ENCODE measurements at places on chromosomes 16 and 17.

- no peak for DNase-seq
Observed at GRCh38 chr17:57166803-57167202, 81.8 kb downstream of the AKAP1 start.

- DNase-seq = no peak
Observed at GRCh38 chr16:30958175-30959079, 873 bp downstream of the SETD1A start.

GRCh38 chr16:48479955-48480354 lies 94.7 kb upstream of the SIAH1 start:
- DNase-seq = no peak

- no peak for DNase-seq
Observed at GRCh38 chr17:8622191-8622590, 8.3 kb downstream of the MYH10 start.

- no peak for DNase-seq
Observed at GRCh38 chr16:18839555-18839954, 38.2 kb upstream of the ARL6IP1 start.

DNA sequence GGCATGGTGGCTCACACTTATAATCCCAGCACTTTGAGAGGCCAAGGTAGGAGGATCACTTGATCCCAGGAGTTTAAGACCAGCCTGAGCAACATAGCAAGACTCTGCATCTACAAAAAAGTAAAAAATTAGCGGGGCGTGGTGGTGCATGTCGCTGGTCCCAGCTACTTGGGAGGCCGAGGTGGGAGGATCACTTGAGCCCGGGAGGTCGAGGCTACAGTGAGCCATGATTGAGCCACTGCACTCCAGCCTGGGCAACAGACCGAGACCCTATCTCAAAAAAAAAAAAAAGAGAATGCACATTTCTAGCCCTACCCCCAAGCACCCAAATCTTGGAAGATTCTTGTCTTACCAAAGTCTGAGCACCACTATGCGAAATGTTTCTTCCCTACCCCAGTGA lies 15.6 kb upstream of the RHOT1 start:
- DNase-seq = no peak

- DNase-seq = no peak
Observed at GRCh38 chr17:49217651-49218413, 7.3 kb downstream of the ABI3 start.

DNA sequence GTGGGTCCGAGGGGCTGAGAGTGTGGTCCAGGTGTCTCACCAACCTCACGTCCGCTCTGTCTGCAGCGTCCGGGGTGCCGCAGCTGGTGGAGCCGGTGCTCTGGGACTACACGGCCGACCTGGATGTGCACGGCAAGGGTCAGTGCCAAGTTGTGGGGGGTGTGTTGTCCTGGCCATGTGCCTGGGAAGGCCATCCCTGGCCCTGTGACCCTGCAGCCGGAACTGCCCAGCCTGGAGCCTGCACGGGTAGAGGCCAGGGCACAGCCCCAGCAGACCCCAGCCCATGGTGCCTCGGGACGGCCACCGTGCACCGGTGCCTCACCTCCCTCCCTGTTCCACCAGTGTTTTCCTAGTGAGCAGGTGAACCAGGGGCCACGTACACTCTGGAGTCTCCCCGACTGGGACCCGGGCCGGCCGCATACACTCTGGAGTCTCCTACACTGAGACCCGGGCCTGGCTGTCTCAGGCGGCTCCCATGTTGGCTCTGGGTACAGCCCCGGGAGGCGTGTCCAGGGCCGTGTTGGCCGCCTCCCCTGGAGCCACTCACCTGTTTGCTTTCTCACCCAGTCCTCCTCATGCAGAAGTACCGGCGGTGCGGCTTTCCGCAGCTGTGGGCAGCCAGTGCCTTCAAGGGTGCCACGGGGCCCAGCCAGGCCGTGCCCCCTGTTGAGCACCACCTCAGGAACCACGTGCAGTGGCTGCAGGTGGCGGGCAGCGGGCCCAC lies 13.8 kb downstream of the CYBC1 start:
- no peak for DNase-seq

DNA sequence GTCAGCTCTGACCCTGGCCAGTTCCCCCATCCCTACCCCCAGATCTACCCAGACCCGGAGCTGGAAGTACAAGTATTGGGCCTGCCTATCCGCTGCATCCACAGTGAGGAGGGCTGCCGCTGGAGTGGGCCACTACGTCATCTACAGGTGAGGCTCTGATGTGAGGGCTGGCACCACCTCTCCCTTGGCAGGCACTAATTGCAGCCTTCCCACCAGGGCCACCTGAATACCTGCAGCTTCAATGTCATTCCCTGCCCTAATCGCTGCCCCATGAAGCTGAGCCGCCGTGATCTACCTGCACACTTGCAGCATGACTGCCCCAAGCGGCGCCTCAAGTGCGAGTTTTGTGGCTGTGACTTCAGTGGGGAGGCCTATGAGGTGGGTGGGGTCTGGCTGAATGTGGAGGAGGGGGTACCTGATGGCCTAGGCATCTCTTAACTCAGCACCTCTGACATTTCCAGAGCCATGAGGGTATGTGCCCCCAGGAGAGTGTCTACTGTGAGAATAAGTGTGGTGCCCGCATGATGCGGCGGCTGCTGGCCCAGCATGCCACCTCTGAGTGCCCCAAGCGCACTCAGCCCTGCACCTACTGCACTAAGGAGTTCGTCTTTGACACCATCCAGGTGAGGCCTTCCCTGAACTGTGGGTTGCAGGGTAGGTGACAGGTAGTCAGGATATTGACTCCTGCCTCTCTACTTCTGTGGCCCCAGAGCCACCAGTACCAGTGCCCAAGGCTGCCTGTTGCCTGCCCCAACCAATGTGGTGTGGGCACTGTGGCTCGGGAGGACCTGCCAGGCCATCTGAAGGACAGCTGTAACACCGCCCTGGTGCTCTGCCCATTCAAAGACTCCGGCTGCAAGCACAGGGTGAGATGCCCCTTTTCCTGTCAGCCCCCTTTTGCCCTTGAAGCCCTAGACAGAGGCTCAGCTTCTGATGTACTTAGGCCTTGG lies 4.3 kb downstream of the TRAF4 start:
- DNase-seq = no peak

- DNase-seq = no peak
Observed at GRCh38 chr17:33438139-33438538, 145.0 kb upstream of the ASIC2 start.

- peak; percentile 59 for DNase-seq
Observed at GRCh38 chr17:18258356-18259038, at the start of gene FLII. TSS of gene FLII (minus strand) at chr17:18258738. CDS start at chr17:18258690, 48 bp downstream.

- no peak for DNase-seq
Observed at GRCh38 chr16:71249399-71249798, 18.9 kb upstream of the HYDIN start.

DNA sequence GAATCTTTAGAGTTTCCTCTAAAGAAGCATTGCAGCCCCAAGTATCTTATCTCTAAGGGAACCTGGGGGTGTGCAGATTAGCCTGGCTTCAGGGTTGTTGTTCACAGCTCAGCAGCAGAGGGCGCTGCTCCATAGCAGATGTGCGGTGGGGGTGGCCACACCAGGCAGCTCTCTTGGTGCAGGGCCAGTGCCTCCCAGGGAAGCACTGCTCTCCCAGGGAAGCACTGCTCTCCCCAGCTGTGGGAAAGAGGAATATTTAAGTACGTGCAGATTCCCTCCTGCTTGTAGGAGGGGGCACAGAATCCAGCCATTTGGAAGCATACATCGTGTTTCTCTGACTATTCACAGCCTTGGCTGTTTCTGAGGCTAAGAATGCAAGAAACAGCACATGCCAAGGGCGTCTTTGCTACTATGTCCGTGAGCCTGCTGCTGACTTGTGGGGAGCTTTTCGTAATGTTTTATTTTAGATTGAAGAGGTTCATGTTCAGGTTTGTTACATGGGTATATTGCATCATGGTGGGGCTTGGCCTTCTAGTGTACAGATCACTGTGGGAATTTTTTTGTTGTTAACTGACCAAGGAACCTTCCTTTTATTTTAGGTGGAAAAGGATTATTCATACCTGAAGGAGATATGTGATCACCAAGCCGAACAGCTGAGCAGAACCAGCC lies 217.8 kb downstream of the SPECC1 start:
- DNase-seq = peak; percentile 88

DNA sequence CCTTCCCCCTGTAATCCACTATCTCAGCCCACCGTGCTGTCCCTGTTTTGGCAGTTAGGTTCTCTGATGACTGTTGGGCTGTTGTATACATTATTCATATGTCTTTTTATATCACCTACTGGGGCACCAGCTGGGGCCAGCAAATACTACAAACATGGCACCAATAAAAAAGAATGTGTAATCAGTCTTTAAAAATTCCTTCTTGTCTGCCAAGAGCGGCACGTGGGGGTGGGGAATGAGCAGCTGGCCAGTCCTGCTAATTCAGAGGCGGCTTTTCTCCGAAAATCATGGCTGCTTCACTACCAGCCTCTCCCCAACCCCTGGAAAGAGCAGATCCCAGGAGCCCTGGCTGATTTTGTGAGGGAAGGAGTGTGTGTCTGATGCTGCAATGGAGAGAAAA lies 77.7 kb upstream of the EEF2KMT start:
- DNase-seq = no peak

GRCh38 chr17:70345061-70345460 lies 175.7 kb downstream of the KCNJ2 start:
- DNase-seq = no peak

- no peak for DNase-seq
Observed at GRCh38 chr17:46773221-46773605, 45.3 kb downstream of the WNT3 start.

DNA sequence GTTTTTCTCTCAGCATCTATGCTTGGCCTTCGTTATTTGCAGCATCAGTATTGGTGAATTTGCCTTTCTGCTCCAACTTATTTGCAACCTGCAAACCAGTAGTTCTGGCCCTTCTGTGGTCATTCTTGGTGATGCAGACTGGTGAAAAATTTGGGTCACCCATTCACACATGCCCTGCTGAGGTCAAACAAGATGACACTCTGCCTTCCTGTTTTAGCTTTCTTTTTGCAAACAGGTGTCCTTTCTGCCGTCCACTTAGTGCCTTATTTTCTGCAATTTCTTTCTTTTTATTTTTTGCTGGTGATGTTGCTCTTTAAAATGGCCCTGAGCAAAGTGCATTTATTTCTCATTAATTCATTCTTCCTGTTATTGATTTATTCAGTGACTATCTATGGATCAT lies 31.3 kb downstream of the PLCG2 start:
- DNase-seq = no peak

DNA sequence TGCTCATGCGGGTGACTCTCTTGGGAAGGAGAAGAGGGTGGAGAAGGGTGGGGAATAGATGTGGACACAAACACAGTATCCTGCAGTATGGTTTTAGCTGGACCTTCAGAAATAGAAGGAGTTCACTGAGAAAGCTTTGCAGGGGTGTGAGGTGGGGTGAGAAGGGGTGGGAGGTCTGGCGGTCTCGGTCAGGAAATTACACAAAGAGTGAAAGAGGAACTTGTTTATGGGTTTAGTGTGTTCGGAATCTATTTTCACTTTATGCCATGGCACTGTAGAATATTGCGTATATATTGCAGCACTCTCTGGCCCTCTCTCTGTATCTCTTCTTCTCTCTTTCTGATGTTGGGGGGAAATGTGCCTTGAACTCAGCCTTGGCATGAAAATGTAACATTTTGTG lies 148.2 kb upstream of the GOT2 start:
- DNase-seq = no peak

DNA sequence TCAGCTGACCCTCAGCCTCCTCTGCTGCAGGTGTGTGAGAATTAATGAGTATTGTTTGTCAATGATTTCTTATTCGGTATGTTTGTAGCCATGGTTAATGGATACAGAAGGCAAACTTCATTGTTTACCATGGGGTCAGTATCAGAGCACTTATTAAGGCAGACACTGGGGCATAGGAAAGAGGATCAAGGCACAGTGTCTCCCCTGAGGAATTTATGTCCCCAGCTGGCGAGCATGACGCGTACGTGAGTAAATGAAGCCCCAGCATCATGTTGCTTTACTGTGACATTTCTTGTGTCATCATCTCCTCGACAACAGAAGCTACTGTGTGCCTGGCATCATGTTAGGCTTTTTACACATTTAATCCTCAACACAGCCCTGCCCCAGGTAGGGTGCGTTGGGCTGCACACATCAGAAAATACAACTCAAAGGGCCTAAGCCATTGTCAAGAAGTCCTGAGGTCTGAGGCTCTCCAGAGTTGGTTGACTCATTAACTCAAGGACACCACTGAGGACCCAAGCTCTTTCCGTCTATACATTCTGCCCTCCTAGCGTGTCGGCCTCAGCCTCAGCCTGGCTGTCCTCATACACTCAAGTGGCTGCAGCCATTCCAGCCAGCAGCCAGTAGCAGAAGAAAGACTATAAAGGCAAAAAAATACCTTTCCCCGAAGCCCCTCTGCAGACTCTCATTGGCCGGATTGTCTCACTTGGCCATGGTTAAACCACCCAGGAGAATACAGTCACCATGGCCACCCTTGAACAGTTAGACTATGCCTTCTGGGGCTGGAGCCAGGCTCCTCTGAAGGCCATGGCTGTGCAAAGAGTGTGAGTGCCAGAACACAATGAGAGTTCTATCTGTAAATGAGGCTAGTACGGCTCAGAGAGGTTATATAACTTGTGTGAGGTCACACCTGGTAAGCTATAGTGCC lies 13.9 kb upstream of the ZCCHC14 start:
- DNase-seq = no peak

DNA sequence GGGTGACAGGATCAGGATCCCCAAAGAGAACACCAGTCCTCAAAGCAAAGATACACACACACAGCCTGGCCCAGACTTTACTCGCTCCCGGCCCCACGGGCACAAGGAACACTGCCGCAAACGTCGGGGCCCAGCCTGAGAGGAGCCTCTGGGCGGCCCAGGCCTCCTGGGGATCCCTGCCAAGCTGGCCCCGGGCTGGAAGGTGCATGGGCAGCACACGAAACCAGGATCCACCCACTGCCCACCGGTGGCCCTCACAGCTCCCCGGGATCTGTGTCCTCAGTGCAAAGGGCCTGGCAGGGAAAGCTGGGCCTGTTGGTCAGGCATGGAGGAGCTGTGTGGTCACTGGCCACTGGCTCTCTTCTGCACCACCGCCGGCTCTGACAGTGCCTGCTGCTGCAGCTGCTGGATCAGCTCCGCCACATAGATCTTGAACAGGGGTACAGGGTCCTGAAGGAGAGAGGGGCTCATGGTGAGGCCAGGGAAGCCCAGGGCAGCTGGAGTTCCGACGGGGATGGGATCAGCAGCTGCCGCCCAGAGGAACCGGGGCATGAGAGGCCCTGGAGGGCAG lies 2.9 kb downstream of the MRPL28 start:
- DNase-seq = no peak

GRCh38 chr17:78897664-78898047 lies 5.3 kb downstream of the CEP295NL start:
- DNase-seq = no peak

DNA sequence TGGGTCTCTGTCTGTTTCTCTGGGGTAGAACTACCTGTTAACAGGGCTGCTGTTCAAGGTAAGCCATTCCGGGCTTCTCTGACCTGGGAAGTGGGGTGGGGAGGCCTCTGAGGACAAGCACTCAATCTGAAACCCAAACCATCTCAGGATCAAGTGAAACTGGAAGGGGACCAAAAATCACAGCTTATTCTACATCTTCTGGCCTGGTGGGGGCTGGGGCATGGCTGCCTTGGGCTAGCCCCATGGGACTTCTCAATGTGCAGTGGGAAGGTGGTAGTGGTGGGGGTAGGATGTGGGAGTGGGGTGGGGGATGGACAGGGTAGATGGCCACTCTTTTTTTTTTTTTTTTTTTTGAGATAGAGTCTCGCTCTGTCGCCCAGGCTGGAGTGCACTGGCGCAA lies 5.5 kb downstream of the FLOT2 start:
- DNase-seq = no peak

GRCh38 chr17:11954936-11955335 lies 42.3 kb downstream of the ZNF18 start:
- no peak for DNase-seq

Measured in HAP-1 (cell line).